A549 treated with CORT108297 at 1 μM for 4 hours (cell line): ENCODE measurements at places on chromosomes 7 and 10. TPM values are rescaled to one million over a fixed set of nuclear protein-coding genes. Genes with fewer than 3 reads are reported as not detected.

Gene CYP26C1
- total RNA-seq = 0.02 TPM in 1 of 5 replicates, not detected in the others

Gene CNTNAP2
- 0.01 TPM in 2 of 5 replicates, not detected in the others for total RNA-seq

Gene MACC1
- not detected in 5 replicates for total RNA-seq

Gene CWF19L1
- total RNA-seq = 19.4 to 26.9 TPM (median 21.3 TPM) in 5 replicates

Gene EN2
- 0.48 to 1.0 TPM (median 0.92 TPM) in 5 replicates for total RNA-seq

Gene PLXNA4
- total RNA-seq = 0.97 to 1.9 TPM (median 1.4 TPM) in 5 replicates

Gene PCLO
- 0.79 to 1.4 TPM (median 0.96 TPM) in 5 replicates for total RNA-seq

Gene ZCCHC24
- 3.3 to 5.2 TPM (median 4.3 TPM) in 5 replicates for total RNA-seq

Gene HOXA10
- 6.7 to 8.3 TPM (median 7.4 TPM) in 5 replicates for total RNA-seq

Gene AGK
- total RNA-seq = 26.2 to 41.1 TPM (median 29.1 TPM) in 5 replicates

Gene IFIT5
- total RNA-seq = 5.8 to 11.3 TPM (median 8.0 TPM) in 5 replicates

Gene NUTM2E
- 0.27 to 0.53 TPM (median 0.36 TPM) in 5 replicates for total RNA-seq

Gene FAM25G
- 1.1 to 1.8 TPM (median 1.5 TPM) in 3 of 5 replicates, not detected in the others for total RNA-seq

Gene SPDYE6
- total RNA-seq = not detected in 5 replicates

Gene CPEB3
- total RNA-seq = 0.24 to 0.42 TPM (median 0.34 TPM) in 5 replicates

Gene SLC39A12
- total RNA-seq = not detected in 5 replicates

Gene GHRHR
- total RNA-seq = not detected in 5 replicates

Gene DOCK1
- 19.7 to 26.3 TPM (median 24.0 TPM) in 5 replicates for total RNA-seq

Gene CD36
- total RNA-seq = 0.03 to 0.17 TPM (median 0.07 TPM) in 4 of 5 replicates, not detected in the other

Gene STOX1
- total RNA-seq = 0.61 to 0.87 TPM (median 0.68 TPM) in 5 replicates

Gene STEAP4
- total RNA-seq = 0.03 TPM in 1 of 5 replicates, not detected in the others

Gene SPDYE8
- not detected in 5 replicates for total RNA-seq

Gene TRIM73
- 1.3 to 2.3 TPM (median 2.2 TPM) in 5 replicates for total RNA-seq

Gene MYOF
- total RNA-seq = 175 to 250 TPM (median 213 TPM) in 5 replicates
